ENCODE measurements at places on chromosomes 4 and X.

- DNase-seq = no peak
Observed at GRCh38 chrX:75226280-75226679, 47.6 kb upstream of the UPRT start.

DNA sequence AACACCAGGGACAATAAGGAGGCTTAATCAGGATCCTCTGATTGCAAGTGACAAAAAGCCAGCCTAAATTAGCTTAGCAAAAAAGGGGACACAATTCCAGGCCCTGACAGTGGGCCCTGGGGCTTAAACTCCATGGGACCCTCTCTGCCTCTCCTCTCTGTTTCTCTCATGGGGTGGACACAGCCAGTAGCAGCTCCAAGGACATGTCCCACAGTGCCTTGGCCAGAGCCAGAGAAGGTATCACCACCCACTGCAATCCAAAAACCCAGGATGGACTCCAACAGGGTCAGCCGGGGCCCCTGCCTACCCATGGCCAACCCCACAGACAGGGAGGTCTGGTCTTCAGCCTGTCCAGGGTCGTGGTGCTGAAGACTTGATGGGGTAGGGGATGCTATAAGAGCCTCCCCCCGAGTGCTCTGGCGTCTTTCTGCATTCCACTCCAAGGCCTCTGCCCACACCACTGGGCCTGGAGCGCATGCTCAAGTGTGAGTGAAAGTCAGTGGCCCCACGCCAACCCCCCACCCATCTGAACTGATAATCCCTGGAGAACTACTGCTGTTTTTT lies 19.7 kb upstream of the PPP2R2C start:
- DNase-seq = no peak

- DNase-seq = no peak
Observed at GRCh38 chr4:140556372-140557085, 12.2 kb downstream of the UCP1 start.

GRCh38 chrX:53316111-53316859 lies 34.9 kb upstream of the IQSEC2 start:
- DNase-seq = no peak

GRCh38 chrX:23871905-23872546 lies 35.7 kb downstream of the APOO start:
- DNase-seq = no peak

DNA sequence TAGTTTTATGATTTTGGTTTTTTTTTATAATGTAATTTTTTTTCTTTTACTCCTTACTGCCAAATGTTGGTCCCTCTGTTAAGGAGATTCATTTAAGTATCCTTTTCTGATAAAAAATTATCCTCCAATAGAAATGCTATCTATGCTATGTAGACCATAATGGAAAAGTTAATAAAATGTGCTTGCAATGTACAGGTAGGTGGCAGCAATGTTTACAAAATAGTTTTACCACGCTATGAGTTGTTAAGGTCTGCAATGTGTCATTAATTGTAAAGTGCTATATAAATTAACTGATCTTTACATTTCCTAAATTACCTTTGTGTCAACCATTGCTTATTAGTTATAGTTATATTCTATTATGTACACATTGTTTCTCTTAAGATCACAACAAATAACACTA lies 3.8 kb upstream of the CENPC start:
- no peak for DNase-seq

DNA sequence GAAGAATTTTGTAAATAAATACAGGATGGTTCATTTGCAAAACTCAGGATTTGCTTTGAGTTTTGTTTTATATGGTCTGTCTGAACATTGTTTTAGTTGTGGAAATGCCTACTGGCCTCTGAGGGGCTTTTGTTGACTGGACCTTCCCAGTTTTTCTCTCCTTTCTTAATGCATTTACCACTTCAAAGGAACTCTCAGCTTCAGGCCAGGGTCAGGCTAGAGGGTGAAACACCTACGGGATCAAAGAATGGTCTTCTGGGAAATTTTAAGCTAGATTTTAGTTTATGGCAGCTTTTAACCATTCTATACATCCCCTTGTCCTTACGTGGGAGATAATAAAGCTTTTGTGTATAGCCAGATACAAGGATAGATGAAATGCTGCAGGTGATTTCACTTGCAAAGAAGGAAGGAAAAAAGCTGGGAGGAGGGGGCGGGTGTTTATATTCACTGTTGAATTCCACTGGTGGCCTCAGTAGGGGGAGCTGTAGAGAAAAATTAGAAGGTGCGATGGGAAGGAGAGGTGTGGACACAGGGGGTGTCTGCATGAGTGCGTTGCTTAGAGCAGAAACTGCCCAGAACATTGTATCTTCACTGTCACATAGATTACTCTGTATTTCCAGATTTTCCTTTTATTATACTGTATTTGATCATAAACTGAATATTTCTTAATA lies 151.8 kb downstream of the TSPAN5 start:
- DNase-seq = no peak

- DNase-seq = peak; percentile 30
Observed at GRCh38 chr4:36900446-36900987, 344.0 kb upstream of the NWD2 start.

DNA sequence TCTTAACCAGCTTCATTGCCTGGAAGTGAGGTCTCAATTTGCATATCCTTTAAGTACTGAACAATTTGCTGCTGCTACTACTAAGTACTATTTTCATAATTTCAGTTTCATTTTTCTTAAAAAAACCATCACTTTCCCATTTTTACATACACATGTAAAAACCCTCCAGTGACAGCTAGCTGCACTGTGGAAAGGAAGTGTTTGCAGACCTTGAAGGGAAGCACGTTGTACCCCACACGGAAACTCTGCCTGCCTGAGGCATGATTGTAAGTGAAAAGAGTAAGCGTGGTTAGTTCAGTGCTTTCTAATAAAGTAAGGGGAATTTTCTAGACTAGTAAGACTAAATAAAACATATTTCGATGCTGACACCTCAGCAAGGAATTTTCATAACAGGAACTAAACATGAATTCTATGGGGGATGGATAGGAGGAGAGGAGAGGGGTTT lies 103.6 kb downstream of the RAPGEF2 start:
- DNase-seq = no peak

DNA sequence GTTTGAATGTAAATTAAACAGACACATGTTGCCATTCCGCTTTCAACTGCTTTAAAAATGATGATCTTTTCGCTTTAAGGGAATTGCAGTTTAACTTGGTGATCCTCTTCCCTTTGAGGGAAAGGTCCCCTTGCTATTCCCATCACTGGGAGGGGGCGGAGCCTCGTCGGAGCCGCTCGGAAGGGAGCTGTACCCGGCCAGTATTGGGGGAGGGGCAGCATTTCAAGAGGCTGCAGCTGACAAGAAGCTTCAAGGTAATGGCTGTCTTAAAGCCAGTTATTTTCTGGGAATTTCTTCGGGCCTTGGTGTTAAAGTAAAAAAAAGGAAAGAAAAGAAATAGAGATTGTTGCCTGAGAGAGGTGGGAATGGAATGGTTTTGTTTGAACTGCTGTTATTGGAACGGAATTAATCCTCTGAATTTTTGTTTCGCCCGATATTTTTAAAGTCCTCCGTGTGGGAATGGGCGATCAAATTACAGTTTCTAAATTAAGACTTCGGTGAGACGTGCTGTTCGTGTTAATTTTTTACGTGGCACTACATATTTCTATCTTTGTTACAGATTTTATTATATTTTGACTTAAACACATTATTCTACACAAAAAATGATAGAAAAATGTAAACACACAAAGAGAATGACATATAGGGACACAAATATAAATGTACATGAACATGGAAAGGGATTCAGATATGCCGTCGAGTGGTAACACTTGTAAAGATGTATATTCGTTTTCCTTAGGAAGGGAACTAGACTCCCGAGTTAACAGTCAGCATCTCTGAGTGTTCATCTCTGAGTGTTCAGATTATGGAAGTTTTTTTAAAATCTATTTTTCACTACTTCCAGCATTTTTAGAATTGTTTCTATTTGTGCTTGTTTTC lies 9.2 kb downstream of the PWWP3B start:
- peak; percentile 73 for DNase-seq

GRCh38 chr4:186939766-186940165 lies 216.1 kb upstream of the FAT1 start:
- no peak for DNase-seq

GRCh38 chr4:105387466-105387865 lies 86.4 kb downstream of the PPA2 start:
- DNase-seq = no peak

DNA sequence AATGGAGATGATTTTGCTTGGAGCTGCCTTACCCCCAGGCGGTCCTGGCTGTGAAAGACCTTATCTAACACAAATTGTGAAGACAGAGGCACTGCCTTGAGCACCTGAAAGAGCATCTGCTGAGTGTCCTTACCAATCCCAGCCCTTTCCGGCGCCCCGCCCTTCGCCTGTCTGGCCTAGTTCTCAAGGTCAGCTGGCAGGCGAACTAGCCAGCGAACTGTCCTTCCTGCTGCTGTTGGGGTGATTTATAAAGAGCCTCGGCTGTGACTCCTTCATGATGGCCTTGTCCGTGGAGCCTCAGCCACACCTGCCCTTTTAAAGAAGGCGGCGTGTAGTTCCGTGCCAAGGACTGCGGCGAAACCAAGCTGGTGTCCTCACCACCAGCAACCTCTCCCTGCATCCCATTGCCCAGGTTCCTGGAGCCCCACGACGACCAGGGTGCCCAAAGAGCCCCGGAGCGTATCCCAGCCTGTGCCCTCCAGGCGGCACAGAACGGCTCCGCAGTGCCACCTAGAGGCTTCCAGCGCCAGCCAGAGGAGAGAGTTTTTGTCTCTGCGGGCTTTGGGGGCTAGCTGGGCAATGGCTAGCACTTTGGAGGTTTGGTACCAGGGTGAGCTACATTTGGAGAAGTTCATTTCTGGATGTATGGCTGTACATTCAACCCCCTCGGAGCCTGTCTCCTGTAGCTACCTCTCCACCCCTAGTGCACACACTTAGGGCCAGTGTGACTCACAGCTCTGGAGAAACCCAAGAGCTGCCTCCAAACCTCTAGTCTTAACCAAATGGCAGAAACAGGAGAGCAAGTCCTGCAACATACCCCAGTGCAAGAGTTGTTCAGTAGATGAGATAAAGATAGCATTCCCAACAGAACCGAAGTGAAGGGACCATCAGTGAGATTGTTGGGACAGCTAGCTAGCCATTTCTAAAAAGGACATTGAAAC lies 36.8 kb upstream of the VMA21 start:
- no peak for DNase-seq

- no peak for DNase-seq
Observed at GRCh38 chrX:64338296-64338695, 57.0 kb downstream of the MTMR8 start.

DNA sequence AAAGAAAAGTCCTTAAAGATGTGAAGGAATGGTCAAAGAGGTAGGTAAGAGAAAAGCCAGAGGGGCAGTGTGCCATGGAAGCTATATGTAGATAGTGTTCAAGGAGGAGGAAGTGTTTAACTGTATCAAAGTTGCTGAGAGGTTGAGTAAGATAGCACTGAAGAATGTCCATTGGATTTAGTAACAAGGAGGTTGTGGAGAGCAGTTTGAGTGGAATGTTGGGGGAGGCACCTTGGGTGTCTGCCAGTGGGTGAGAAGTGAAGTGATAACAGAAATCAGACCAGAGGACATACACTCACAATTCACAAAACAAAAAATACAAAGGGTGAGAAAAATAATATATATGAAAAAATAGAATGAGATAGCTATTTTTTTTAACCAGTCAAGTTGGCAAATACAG lies 121.3 kb upstream of the AMOT start:
- no peak for DNase-seq

DNA sequence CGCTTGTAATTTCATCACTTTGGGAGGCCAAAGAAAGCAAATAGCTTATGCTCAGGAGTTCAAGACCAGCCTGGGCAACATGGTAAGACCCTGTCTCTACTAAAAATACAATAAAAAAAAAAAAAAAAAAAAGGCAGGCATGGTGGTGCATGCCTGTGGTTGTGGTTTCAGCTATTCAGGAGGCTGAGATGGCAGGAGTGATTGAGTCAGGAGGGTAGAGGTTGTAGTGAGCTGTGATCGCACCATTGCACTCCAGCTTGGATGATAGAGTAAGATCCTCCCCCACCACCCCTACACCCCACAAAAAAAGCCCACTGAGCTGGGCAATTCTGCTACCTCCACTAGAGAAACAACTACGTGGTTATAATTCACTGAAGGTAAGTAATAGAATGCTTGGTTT lies 118.8 kb upstream of the PCDH18 start:
- DNase-seq = no peak

- no peak for DNase-seq
Observed at GRCh38 chr4:68865188-68865638, 49.4 kb downstream of the UGT2B10 start.

DNA sequence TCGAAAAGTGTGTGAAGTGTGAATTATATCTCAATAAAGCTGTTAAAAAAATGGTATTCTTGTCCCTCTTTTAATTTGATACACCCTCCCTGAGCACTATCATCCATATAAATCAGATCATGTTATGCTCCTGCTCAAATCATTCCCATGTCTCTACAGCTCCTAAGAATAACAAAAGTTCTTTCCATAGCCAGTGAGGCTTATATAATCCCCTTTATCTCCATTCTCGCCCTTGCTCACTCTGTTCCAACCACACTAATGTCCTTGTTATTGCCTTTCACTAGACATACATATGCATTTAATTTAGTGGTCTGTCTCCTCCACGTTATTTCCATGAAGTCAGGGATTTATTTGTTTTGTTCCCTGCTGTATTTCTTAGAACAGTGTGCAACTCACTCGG lies 10.5 kb downstream of the ZGRF1 start:
- DNase-seq = no peak

DNA sequence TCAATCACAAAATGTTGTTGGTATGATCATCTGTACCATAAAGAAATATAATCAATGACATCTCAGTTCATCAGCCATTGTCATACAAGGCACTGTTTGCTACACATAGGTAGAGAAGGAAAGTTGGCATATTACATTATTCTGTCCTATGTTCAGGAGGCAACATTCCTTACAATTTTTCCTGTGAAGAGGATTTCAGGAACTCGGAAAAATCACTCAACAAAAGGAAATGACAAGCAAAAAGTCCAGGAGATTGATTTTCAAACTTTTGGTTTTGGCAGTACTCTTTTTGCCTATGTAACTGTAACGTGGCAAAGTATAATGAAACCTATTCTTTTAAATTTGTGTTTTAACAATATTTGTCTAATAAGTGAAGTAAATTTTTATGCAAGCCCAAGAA lies 131.3 kb downstream of the MAB21L2 start:
- DNase-seq = no peak

DNA sequence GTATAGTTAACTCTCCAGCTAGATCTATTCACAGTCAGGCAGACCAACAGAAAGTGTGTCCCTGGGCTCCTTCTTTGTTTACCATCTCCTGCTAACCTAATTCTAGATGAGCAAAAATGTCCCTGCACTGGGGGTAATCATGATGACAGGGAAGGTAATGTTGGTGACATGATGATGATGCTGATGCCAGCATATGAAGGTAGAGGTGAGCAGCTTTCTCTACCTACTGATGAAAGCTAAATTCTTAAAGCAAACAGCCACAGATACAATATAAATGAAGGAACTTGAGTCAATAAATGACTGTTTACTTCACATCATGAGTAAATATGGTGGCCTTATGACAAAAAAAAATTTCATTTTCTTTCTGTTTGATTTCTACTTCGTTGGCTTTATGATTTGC lies 78.5 kb downstream of the NKX6-1 start:
- DNase-seq = no peak

GRCh38 chr4:118361192-118361591 lies 8.4 kb upstream of the PRSS12 start:
- DNase-seq = no peak
